Activated T-helper 2 cell treated with anti-CD3 and anti-CD28 coated beads, Interferon-gamma antibody, Interleukin-2, Interleukin-4, amounts not matched to agents 10 μg/mL and 5 μg/mL and 100 μg/mL, durations not matched to agents 14 hours and 24 hours and 36 hours (primary cell): ENCODE measurements at places on chromosomes 13 and 19. TPM values are rescaled to one million over a fixed set of nuclear protein-coding genes. Genes with fewer than 3 reads are reported as not detected.
A peak's percentile ranks its signal among the peaks of the same experiment; 100 is the strongest.

DNA sequence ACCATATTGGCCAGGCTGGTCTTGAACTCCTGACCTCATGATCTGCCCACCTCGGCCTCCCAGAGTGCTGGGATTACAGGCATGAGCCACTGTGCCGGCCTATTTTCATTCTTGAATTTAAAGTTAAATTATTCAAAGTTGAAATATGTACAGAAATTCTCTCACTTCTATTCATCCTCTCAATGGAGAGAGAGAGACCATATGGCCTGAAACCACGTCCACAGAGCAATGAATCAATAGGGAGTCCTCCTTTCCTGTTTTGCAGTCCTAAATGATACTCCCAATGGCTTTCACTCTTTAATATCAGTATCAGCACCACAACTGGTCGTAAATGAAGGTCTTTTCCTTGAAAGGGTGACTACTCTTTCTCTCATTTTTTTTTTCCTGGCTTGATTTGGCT, 30.5 kb upstream of the KCTD4 start:
- DNase-seq, result no peak

DNA sequence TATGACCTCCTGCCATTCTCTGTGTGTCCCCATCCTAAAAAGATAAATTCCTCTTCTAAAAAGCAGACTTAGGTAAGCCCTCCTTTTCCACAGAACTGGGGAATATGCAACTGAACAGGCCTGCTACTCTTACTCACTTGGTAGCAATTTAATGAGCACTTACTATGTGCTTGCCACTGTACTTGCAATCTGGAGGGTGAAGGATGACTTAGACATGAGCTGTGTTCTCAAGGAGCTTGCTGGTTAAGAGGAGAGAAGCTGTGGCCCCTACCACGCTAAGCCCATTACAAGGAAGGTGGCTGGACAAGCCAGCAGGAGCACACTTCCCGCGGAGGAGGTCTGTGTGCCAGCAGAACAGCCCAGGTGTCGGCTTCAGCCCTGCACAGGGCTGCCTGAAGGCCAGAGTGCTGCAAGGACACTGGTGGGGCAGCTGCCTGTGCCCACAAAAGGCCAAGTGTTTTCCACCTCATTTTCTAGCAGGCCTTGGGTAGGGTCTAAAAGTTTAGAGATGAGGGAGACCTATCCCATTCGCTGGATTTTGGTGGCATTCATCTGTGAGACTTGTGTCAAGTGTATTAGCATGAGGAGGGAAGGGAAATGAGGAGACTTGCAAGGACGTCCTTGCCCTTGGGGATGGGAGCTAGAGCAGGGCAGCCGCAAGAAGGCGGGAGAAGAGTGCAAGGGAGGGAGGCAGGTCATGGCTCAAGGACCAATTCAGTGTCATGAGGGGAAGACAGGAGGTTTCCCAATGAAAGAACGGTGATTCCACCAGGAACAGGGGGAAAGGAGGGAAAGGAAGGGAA, 52.0 kb downstream of the COL4A1 start:
- no peak for DNase-seq

The ZNF729 gene
- total RNA-seq, result not detected in 2 replicates

The SYT3 gene
- 0.07 TPM in 1 of 2 replicates, not detected in the other for total RNA-seq

DNA sequence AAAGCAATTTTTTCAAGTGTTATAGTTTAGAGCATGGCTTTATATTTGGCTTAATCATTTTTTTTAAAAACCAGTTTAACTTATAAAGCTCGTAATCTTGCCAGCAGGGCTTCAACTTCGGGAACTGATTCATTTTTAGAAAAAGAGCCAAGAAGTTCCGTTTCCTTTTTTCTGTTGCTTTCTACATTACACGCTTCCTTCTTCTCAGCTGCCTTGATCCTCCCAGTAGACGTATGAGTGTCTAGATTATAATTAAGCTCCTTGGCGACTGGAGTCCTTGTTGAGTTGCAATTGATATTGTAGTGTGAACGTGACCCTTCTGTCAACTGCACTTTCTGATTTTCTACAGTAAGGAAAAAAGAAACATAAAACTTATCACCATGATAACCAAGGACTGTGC, 497.2 kb downstream of the DIAPH3 start:
- DNase-seq, result no peak

DNA sequence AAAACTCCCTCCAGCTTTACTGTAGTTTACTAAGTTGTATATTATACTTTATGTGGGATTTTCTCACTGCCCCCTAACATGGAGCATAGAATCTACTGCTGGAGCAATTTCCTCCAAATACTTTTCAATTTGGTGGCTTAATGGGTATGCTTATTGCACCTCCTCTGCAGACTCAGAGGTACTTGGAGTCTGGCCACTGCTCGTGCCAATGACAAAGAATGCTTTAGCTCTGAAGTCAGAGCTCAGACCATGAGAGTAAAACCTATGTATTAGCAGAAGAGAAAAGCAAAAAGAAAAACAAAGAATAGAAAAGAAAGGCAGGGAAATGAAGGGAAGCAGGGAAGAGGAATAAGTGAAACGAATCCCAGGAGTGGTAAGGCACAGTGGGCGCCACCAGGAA, 71.9 kb downstream of the SUCLA2 start:
- no peak for DNase-seq

DNA sequence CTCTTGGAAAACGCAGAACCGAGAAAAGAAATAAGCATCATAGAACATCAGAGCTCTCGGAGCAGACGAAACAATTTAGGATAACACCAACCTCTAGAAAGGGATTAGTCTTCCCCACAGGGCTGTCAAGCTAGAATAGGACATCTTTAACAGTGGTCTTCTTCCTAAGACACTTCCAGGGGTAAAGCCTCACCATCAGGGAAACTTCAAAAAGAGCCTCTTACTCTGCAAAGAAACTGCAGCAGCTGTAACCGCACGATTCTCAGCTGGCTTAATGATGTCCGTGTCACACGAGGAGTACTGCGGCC, 642 bp downstream of the ZNF571 start:
- DNase-seq, result no peak

The PEX11G gene
- total RNA-seq, result 1.3 and 2.5 TPM in 2 replicates

GRCh38 chr19:40601134-40601974, at the start of gene LTBP4:
Gene LTBP4 (plus strand): TSS chr19:40601369. CDS start chr19:40601388, 19 bp downstream.
- no peak for DNase-seq

DNA sequence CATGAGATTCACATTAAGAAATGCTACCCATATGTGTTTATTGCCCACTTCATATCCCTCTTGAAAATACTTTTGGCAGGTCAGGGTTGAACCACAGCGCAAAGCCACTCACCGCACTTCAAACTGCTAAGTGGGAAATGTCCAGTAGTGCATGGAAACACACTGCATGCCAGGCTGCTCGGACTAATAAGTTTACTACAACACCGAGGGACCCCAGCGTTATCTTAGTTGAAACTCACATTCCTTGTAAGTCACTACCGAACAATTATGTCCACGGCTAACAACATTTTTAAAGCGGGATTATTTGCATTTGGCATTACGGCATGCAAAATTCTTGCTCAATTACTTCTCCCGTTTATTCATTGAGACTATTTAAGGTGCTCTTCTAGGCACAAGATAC, 4.0 kb downstream of the BRD4 start:
- no peak for DNase-seq

The ADAT3 gene
- total RNA-seq, result 9.1 and 9.9 TPM in 2 replicates

- no peak for DNase-seq
Measured at GRCh38 chr13:20116213-20116612, 44.6 kb downstream of the GJA3 start.

GRCh38 chr19:7500811-7501450, 12.1 kb upstream of the PEX11G start:
- DNase-seq, result peak; percentile 56

The IGFL2 gene
- total RNA-seq, result 0.46 TPM in 1 of 2 replicates, not detected in the other

DNA sequence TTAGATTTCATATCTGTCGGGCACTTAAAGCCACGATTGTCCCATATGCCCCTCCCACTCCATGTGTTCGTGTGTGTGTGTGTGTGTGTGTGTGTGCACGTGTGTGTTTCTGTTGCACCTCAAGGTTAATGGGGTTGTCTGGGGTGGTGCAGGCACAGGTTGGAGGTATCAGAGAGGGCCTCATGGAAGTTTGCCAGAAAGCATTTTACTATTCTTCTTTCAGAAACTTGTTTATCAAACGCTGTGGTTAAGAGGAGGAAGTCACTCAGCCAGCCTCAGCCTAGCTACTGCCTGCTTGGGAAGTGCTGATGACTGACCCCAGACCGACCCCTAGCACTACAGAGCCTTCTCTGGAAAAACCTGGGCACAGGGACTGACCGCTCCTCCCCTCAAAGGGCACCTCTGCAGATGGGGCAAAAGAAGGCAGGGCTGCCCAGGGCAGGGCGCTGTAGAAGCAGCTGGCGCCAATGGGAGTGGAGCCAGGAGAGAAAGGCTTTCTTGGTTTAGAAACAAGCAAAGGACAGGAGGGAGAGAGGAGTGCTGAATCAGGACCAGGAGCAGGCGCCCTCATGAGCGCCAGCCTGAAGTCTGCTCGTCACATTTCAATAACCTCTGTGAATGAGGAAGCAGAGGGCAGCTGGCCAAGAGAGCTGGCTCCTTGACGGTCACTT, 3.9 kb downstream of the SIAH3 start:
- peak; percentile 27 for DNase-seq

DNA sequence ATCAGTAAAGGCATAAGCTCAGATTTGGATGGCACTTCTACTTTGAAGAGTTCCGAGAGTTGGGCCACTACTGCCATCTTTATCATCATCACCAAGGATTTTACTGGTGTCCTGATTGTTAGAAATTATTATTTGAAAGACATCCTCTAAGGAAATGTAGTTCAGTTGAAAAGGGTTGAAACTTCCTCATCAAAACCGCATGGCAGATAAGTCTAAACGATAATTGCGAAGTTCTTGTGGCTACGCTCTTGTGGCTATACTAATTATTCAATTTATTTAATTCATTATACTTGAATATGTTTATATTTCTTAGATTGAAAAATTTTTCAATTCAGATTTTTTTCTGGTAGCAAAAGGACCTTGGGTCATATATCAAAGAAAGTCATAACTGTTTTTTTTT, 22.4 kb downstream of the TNFRSF19 start:
- DNase-seq, result no peak

DNA sequence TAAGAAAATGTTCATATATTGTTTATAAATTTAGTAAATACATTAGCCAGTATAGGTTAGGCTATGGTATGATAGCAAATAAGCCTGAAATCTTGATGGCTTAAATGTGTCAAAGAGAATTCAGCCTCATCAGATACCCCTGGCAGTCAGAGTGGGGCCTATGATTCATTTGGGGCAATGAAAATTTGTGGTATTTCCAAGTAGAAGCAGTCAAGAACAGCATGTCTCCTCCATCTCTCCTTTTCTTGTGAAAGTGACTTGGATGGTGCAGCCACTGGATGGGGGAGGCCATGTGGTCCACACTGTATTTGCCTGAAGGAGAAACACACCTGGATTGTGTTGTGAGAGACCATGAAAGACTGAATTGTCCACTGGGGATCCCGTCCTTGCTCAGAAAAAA, 82.7 kb downstream of the DLEU7 start:
- no peak for DNase-seq

- DNase-seq, result no peak
Measured at GRCh38 chr19:43662487-43662886, 7.5 kb downstream of the PLAUR start.

GRCh38 chr13:87128491-87128890, 542.7 kb upstream of the SLITRK5 start:
- no peak for DNase-seq

DNA sequence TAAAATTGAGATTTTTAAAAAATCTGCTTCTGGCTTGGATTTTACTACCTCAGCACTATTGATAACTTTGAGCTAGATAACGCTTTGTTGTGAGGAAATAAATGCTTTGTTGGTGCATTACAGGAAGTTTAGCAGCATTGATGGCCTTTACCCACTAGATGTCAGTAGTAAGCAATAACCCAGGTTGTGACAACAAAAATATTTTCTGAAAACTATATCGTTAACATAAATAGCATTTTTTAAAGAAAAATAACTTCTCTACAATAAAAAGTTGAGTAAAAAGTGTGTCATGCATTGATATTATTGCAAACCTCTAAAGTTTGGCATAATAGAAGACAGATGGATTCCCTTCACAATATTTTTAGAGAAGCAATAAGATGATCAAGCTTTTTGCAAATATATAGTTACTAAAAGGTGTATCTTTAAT, 1246.5 kb downstream of the UQCRFS1 start:
- DNase-seq, result no peak

The PLVAP gene
- total RNA-seq, result not detected in 2 replicates

DNA sequence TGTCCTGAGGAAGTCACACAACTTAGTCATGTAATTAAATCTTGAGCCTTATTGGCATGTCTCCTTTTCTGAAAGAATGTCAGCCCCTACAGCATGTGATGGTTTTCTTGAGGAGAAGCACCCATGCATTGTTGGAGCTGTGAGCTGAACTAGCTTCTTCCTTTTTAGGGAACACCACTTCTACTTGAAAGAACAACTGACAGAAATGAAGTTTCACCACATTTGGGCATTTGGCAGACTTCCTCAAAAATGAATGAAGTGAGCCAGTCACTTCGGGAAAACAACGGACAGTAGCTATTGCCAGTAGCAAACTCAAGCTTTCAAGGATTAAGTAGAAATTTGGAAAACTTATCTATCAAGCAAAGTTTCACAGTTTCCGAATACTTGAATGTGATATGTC, 1351.3 kb downstream of the EFNB2 start:
- DNase-seq, result no peak

DNA sequence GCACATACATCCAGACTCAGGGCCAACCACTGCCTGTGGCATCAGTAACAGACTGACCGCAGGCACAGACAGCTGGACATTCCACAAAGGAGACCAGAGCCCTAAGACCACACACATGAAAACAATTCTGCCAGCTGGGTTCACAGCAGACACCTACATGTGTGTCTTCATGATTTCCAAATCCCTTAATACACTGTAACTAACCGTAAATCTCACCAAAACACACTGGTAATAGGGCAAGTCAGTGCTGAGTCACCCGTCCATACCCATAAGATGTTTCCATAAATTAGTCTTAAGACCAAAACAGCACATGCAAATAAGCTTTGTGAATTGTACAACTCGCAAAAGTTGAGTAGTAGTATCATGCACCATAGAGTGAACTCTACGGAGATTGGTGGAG, 65.4 kb downstream of the TUBGCP3 start:
- DNase-seq, result no peak

DNA sequence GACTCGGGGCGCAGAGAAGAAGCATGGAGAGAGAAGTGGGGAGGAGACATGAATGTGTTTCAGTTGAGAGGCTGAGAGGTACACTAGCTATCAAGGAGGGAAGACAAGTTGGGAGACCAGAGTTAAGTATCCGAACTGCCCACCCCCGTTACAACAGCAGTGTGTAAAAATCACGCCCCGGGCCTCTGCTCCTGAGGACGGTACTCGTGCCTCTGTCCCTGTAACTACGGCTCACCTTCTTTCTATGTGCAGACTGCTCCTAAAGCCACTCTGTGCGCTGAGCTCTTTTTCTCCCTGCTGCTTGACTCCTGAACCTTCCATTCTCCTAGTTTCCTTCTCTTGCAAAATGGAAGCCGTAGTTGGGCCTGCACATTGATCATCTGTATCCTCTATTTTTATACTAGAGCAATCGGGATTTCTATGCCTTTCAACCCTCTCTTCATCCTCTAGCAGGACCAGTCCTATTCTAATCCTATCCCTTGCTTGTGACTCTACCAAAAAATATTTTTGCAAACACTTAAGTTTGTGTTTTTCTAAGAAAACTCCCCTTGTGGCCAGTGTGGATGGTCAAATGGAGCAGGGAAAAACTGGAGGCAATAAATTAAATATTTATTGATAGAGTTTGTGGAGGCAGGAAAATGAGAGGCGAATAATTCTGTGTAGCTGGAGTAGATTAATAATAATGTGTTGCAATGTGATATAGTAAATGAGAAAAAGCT, 569 bp downstream of the POLR1D start:
- DNase-seq, result no peak
